ENCODE measurements at places on chromosomes 16 and 17. TPM values are rescaled to one million over a fixed set of nuclear protein-coding genes. Genes with fewer than 3 reads are reported as not detected.

The TOM1L1 gene
- 109 TPM for polyA plus RNA-seq

The GNG13 gene
- 0.37 TPM for polyA plus RNA-seq

The KRT12 gene
- not detected for polyA plus RNA-seq

The RAB37 gene
- 5.5 TPM for polyA plus RNA-seq

The ABI3 gene
- polyA plus RNA-seq: 6.5 TPM

The GOSR1 gene
- 54.7 TPM for polyA plus RNA-seq

The MT1E gene
- polyA plus RNA-seq: 53.3 TPM

The KRTAP2-3 gene
- polyA plus RNA-seq: not detected

The TM4SF5 gene
- 0.97 TPM for polyA plus RNA-seq

The TANC2 gene
- polyA plus RNA-seq: 27.1 TPM

The HS3ST3B1 gene
- polyA plus RNA-seq: 32.7 TPM

The HOXB13 gene
- not detected for polyA plus RNA-seq

The TPSB2 gene
- polyA plus RNA-seq: not detected

The TPSAB1 gene
- not detected for polyA plus RNA-seq

The TK1 gene
- 34.2 TPM for polyA plus RNA-seq

The NETO2 gene
- polyA plus RNA-seq: 29.8 TPM

The AATF gene
- 51.8 TPM for polyA plus RNA-seq

The KCNJ12 gene
- polyA plus RNA-seq: 6.4 TPM

The CCL5 gene
- 1.3 TPM for polyA plus RNA-seq
